Stimulated activated CD4-positive, alpha-beta T cell treated with anti-CD3 and anti-CD28 coated beads, Interleukin-1b, Interleukin-23, amount 100 ng/mL, for 24 hours (primary cell): ENCODE measurements at places on chromosomes 13 and 19.

GRCh38 chr19:34962687-34963572 lies 1.1 kb downstream of the ZNF792 start:
- DNase-seq = no peak

GRCh38 chr19:38145623-38146022 lies 78.4 kb downstream of the DPF1 start:
- no peak for DNase-seq

DNA sequence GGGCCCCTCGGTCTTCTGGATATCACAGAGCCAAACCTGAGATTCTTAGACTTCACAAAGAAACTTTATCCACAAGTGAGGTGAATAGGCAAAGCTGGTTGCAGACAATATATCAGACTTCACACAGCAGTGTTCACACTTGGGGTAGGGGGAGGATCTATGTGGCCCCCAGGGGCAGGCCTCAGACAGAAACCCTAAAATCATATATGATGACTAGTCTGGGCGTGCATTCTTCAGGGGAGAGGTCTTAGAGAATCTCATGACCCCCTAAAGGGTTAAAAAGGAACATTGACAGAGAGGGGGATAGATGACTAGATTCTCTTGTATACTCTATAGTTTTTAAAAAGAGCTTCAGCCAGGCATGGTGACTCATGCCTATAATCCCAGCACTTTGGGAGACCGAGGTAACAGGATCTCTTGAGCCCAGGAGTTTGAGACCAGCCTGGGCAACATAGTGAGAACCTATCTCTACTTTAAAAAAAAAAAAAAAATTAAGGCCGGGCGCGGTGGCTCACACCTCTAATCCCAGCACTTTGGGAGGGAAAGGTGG lies 2.8 kb downstream of the TYROBP start:
- no peak for DNase-seq

- DNase-seq = no peak
Observed at GRCh38 chr13:63435667-63436324, 2020.1 kb upstream of the PCDH20 start.

- DNase-seq = no peak
Observed at GRCh38 chr13:106859533-106859904, 291.6 kb upstream of the ARGLU1 start.

DNA sequence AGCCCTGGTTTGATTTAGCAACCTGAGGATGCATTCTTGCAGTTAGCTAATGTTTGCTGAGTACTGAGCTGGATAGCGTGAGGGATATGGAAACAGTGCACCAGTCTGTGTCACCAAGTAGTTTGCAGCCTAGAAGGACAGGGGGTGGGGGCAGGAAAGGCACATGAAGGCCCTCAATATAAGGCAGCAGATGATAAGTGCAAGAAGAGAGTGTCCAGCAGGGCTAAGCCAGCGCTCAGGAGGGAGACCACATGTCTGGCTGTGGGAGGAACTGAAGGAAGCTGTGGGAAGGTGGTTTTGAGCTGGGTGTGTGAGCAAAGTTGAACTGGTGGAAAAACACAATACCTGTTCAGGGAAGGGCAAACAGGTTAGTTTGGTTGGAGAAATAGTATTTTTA lies 1.7 kb downstream of the CXCL17 start:
- DNase-seq = no peak

- no peak for DNase-seq
Observed at GRCh38 chr19:33397536-33398360, 24.2 kb downstream of the CEBPG start.

DNA sequence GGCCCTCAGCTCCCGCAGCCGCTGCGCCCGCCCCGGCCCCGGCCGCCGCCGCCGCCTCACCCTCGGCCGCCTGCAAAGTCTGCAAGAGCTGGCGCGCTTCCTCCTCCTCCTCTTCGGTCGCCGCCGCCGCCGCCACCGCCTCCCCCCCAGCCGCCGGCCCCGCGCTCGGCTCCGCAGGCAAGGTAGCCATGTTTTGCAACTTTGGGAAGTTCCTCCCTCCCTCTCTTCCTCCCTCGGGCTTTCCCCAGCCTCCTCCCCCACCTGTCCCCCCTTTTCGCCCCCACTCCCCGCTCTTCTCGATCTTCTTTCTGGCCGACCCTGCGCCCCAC lies 433 bp downstream of the SIX5 start:
- no peak for DNase-seq

DNA sequence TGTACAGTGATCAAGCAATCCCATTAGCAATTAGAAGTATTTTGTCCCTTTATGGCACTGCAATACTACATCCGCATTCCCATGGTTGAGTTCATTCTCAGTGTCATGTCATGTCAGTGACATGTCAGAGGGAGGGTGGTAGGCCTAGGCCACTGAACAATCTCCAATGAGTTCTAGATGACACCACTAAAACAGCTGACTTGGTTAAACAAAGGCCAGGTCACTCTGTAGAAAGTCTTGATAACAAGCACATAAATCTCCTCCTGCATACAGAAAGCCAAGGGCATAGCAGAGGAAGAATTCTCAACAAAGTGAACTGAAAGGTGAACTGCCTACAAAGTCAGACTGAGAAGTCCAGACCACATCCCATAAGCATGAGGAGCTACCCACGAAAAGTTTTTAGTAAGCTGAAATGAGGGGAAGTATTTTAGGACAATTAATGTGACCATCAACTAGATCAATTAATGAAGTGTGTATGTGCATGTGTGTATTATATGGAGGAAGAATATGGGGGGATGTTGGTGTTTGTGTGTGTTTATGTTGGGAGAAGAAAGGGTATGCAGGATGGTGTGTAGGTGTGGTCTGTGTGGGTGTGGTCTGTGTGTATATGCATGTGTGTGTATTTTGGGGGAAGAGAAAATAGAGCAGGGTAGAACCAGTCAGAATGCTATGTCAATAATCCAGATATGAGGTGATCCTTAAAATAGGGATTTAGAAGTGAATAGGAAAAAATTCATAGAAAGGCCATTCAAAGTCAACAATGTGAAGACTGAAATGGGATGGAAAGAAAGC lies 67.7 kb downstream of the TBC1D4 start:
- DNase-seq = no peak

GRCh38 chr19:40719414-40719894 lies 2.5 kb downstream of the ITPKC start:
- no peak for DNase-seq

- DNase-seq = no peak
Observed at GRCh38 chr19:11088506-11089253, 583 bp upstream of the LDLR start.

GRCh38 chr13:95234242-95234641 lies 67.0 kb downstream of the ABCC4 start:
- DNase-seq = no peak

GRCh38 chr13:113426591-113426986 lies 26.7 kb downstream of the ADPRHL1 start:
- DNase-seq = no peak

GRCh38 chr19:35908973-35909683 lies 1.0 kb upstream of the TYROBP start:
- DNase-seq = no peak

- DNase-seq = no peak
Observed at GRCh38 chr13:25214491-25215252, 42.6 kb upstream of the AMER2 start.

GRCh38 chr13:86792153-86792651 lies 879.0 kb upstream of the SLITRK5 start:
- DNase-seq = no peak

GRCh38 chr19:55801416-55801815 lies 30.4 kb downstream of the NLRP11 start:
- no peak for DNase-seq

DNA sequence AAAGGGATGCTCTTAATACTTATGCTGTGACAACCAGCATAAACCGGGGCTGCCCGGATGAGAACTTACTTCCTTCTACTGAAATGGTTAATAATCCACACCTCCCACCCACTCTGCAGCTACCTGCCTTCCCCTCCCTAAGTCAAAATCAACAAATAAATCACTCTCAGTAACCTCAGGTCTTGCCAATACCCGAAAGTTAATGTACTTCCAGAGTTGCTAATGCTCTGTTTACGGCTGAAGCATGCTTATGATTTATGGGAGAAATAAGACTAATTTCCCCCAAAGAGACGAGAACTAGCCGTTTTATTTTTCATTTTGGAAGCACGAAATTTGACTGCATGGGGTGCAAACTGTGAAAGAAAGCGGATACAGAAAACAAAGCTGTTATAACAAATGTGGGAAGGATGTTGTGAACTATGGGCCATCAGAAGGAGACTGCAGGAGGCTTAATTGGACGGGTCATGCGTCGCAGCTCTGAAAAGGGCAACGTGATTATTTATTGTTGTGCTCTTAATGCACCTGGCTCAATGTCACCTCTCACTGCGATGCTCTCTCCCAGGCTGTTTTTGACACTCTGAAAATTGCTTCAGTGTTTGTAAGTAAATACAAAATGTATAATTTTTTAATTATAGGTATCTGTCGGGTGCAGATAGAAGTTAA lies 114.0 kb upstream of the SLC7A1 start:
- no peak for DNase-seq

DNA sequence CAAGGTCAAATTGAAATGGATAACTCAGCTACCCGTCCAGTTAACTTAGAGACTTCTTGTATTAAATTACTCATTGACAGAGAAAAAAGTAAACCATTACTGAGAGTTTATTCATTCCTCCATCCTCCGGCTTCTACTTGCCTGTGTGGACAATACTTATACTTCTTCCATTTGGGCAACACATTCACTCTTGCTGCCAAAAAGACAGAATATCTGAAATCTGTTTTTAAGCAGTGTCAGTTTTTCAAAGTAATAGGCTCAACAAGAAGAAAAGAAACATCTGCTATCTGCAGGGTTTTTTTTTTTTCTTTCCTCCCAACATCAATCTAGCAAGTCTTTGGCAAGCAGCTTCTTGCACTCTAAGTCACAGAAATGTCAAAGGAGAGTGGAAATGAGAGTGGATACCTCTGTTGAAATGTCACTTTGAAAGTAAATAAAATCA lies 1142.8 kb downstream of the PCDH9 start:
- DNase-seq = no peak

DNA sequence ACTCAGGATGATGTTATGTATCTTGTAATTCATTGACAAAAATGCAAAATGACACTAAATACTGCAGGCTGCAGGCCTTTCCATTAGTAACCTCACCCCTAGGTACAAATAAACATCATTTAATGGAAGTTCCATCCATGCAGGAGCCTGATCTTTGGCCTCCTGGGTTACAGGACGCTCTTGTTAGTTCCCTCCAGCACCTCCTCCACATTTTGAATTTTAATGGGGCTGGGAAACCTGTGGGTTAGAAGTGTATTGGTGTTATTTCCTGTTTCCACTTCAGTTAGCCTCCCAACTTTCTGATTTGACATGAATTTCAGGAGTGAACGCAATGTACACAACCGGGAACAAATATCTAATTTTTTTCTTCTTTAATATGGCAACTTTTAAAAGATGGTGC lies 237.1 kb upstream of the ARGLU1 start:
- no peak for DNase-seq

- no peak for DNase-seq
Observed at GRCh38 chr19:39481229-39481545, 549 bp downstream of the TIMM50 start.

GRCh38 chr13:75440100-75440499 lies 41.9 kb downstream of the TBC1D4 start:
- DNase-seq = no peak

DNA sequence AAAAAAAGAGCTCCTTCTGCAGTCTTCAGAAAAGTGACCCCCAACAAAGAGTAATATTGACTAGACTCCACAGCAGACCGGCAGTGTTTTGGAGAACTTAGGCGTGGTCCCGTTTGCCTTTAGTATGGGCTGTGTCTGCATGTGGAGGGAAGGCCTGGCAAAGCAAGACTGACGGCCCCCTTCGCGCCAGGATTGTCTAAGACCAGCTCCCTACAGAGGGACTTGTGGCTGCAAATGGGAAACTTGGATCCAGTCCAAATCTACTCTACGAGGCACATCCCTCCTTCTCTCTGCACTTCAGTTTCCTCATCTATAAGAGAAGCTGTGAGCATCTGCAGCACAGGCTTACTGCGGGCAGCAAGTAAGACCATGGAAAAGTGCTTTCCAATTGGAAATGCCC lies 350.0 kb downstream of the ZNF536 start:
- DNase-seq = no peak

- DNase-seq = no peak
Observed at GRCh38 chr13:28483313-28483931, 11.5 kb downstream of the FLT1 start.

DNA sequence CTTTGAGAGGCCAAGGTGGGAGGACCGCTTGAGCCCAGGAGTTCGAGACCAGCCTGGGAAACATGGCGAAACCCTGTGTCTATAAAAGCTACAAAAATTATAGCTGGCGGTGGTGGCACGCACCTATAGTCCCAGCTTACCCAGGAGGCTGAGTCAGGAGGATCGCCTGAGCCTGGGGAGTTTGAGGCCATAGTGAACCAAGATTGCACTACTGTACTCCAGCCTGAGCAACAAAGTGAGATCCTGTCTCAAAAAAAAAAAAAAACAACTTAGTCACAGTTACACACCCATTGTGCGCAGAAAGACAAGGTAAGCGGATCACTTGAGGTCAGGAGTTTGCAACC lies 728 bp upstream of the DENND1C start:
- no peak for DNase-seq

- DNase-seq = no peak
Observed at GRCh38 chr19:10707440-10707839, 6.2 kb downstream of the QTRT1 start.

DNA sequence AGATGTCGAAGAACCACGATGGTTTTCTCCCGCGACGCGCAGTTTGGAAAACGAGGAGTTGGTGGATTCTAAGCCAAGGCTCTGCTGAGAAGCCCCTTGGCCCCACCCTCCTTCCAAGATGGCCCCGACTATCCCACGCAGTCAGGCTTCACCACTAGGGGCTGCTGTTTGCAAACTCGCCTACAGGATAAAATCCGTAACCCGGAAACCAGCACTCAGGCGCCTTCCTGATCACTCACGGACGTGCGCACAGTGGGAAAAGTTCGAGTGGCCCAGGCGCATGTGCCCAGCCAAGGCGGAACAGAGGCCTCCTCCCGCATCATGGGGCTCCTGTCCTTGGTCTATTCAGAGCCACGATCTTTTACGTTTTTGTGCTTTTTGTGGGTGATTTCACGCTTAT lies 19.2 kb upstream of the UQCR11 start:
- DNase-seq = peak; percentile 36

- peak; percentile 82 for DNase-seq
Observed at GRCh38 chr19:39406656-39407409, at the start of gene ZFP36. Gene ZFP36, plus strand, starts transcription at chr19:39406847. Its CDS starts 58 bp downstream, at chr19:39406905.

GRCh38 chr19:2391118-2391725 lies 31.2 kb downstream of the TMPRSS9 start:
- no peak for DNase-seq

- no peak for DNase-seq
Observed at GRCh38 chr13:71605744-71606143, 261.3 kb downstream of the DACH1 start.
